Fibroblast of skin of left quadriceps (primary cell): ENCODE measurements at places on chromosomes 4 and X.

DNA sequence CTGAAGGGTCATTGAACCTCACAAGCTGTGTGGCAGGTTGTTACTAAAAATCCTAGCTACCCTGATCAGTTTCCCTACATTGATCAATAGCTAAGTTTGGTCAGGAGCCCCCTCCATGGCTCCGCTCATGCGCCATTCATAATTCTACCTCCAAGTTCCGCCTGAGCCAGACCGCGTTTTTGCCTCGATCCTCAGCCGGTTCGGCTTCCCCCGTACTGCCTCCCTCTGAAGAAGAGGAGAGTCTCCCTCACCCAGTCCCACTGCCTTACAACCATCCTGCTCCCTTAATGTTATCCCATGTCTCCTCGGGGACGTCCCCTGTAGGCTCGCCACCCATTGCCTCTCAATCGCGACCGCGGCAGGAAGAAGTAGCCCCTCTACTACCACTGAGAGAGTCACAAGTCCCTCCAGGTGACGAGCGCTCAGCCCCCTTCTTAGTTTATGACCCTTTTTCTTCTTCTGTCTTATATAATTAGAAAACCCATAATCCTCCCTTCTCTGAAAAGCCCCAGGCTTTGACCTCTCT lies 158.2 kb downstream of the DEFB131A start:
- DNase-seq = no peak

DNA sequence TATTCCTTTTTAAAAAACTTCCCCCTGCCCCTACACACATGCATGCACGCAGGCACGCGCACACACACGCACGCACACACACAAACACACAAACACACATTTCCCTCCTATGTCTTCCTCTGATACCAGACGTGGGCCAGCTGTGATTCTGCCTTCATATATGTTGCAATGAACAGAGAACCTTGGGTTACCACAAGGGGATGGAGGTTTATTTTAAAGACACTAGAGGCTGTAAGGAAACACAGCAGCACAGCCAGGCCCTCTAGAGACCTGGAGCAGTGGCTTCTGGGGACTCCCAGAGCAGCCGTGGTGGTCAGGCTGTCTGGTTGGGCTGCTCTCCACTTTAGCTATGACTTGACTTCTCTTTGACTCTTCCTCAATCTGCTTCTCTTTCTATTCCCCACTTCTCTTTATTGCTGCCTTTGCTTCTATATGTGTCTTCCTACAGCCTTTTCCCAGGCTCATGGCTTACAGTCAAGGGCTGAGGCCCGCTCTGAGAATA lies 3.2 kb upstream of the TLR10 start:
- DNase-seq = no peak

GRCh38 chr4:99013884-99014523 lies 18.5 kb downstream of the METAP1 start:
- DNase-seq = no peak

- no peak for DNase-seq
Observed at GRCh38 chrX:16191605-16192004, 24.3 kb downstream of the MAGEB17 start.

GRCh38 chrX:153600032-153600373 lies 1.1 kb upstream of the CCNQ start:
- DNase-seq = no peak

- no peak for DNase-seq
Observed at GRCh38 chr4:129040471-129040870, 52.9 kb downstream of the SCLT1 start.

DNA sequence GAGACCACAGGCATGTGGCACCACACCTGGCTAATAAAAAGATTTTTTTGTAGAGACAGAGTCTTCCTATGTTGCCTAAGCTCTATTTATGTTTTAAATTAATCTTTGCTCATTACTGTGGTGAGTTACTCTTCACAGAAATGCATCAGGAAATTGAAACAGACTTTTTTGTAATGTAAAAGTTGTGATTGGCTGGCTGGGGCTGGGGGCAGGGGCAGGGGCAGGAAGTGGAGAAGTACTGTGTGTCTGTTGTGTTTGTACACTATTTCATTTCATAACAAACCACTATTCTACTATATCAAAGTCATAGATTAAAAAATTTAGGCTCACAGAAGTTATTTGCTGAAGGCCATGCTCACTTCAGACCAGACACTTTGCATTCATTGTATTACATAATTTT lies 19.1 kb upstream of the ABRAXAS1 start:
- no peak for DNase-seq

- DNase-seq = no peak
Observed at GRCh38 chr4:110627977-110628662, 5.2 kb upstream of the PITX2 start.

- DNase-seq = no peak
Observed at GRCh38 chrX:45497290-45497689, 296.6 kb upstream of the DIPK2B start.

GRCh38 chrX:28158019-28158777 lies 176.9 kb upstream of the DCAF8L1 start:
- no peak for DNase-seq

DNA sequence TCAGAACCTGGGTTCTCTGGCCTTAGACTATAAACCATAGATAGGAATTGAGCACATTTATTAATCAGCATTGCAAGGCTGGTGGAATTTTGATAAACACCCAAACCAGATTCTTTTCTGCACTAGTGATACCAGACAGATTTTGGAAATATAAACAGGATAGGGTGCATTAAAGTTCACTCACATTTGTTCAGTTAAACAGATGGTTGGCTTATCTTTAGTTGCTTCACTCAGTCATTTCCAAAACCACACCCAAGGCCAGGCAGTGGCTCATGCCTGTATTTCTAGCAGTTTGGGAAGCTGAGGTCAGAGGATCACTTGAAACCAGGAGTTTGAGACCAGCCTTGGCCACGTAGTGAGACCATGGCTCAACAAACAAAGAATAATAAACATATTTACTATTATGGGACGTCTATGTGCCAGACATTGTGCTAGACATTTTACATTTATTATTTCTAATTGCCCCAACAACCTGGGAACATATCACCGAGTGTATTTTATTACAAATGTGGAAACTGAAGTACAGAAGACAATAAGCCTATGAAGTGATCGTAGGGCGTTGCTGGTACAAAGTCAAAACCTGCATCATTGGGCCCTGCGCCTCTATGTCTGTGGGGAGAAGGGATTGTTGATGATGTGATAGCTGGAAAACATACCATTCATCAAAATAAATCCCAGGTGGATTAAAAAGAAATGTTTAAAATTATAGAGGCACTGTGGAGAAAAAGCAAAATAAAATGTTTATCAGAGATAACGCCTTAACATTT lies 15.0 kb downstream of the ADD1 start:
- DNase-seq = no peak

DNA sequence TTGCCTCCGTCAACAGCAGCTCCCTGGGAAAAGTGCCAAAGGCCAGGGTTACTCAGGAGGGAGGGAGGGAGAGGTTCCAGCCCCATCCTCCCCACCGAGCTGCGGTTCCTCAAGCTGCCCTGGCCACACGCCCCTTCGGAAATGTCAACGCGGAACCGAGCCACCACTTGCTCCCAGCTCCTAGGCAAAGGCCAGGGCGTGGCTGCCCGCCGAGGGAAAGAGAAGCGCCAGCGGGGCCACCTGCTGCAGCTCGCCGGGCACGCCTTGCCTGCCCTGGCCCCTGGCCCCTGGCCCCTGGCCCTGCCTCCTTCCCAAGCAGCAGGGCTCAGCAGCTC lies 15.3 kb downstream of the SLC6A8 start:
- no peak for DNase-seq

DNA sequence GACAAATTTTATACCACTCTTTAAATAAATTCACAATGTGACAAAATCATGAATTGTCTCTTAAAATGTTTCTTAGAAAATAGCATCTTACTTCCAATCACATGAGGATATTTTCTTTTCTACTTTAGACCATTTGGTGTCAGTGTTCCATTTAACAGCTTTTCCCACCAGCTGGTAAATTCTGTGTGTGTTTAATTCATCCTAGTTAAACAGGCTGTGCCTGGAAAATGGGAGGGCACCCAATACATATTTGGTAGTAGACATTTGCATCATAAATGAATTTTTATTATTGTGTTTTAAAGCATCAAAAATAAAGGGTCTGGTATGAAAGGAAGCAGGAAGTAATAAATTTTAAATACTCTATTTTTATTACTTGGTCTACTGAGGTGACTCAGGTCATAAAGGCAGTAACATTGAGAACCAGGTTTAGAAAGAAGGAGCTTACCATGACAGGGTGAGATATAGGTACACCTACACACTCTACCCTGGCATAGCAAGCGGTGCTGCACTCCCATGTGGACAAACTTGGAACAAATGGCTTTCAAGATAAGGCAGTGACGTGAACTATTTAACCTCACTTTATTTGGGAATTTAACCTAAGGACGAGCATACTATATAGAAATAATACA lies 344.5 kb downstream of the BMPR1B start:
- DNase-seq = no peak

DNA sequence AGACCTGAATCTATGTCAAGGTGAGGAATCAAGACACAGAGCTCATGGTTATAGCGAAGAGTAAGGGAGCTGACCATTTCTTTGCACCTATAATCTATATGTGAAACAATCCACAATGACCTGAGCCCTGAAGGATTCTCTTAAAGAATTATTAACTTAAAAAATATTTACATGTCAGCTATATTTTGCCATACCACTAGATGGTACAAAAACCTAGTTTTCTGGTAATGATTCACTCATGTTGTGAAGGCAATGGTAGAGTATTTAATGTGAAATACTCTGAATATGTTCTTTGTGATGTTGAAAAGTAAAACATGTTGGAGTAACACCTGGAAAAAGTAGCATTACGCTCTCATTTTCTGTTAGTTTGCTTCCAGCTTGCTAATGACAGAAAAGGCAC lies 40.0 kb downstream of the VGLL1 start:
- no peak for DNase-seq

GRCh38 chr4:186723292-186724057 lies at the start of gene FAT1:
FAT1 (minus strand) TSS chr4:186723856; CDS start chr4:186709827, 14,029 bp downstream.
- peak; percentile 70 for DNase-seq

GRCh38 chr4:173370130-173370476 lies 651 bp upstream of the SAP30 start:
- no peak for DNase-seq

- DNase-seq = no peak
Observed at GRCh38 chr4:123869286-123870215, 473.0 kb downstream of the SPRY1 start.

DNA sequence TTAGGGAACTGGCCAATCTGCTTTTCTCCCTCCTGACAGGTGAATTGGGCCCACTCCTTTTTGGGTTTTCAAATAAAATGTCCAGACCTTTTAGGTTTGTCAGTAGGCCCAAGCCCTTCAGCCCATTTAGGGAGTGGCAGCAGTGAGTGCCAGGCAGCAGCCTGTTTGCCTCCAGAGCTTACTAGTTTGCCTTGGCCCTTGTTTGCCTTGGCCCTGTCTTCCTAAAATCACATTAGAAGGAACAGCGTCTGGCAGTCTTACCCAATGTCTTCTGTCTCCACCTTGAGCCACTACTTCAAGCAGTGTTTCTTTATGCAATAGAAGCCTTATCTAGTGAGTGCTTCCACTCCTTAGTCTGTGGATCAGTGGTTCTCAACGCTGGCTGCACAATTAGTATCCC lies 117.1 kb downstream of the TMEM164 start:
- DNase-seq = no peak

DNA sequence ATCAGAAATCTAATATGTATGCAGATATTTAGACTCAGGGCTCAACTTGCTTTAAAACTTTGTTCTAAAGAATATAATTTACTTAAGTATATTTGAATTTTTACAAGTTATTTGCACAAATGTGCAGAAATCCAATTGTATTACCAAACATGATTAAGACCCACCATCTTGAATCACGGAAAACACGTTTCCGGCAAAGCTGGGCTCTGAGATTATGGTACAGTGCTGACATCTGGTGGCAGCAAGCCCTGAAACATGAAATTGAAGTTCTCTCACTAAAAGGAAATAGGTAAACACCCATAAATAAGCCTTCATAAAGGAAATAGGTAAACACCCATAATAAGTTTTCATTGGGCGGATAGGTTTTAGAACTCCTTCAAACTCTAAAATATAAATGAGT lies 98.3 kb upstream of the MAOA start:
- peak; percentile 9 for DNase-seq
